Smooth muscle cell of bladder (primary cell): ENCODE measurements at places on chromosomes 13 and 19. TPM values are rescaled to one million over a fixed set of nuclear protein-coding genes. Genes with fewer than 3 reads are reported as not detected.

Gene DNAJC3
- total RNA-seq, result 61.0 and 66.2 TPM in 2 replicates

Gene MBD3L2
- not detected in 2 replicates for total RNA-seq

Gene RNF6
- 48.6 and 54.6 TPM in 2 replicates for total RNA-seq

Gene ZNF723
- not detected in 2 replicates for total RNA-seq

Gene SLC35E1
- total RNA-seq, result 17.4 and 25.4 TPM in 2 replicates

Gene CRLF1
- total RNA-seq, result 28.7 and 60.3 TPM in 2 replicates

Gene ZNF222
- 7.0 and 8.0 TPM in 2 replicates for total RNA-seq

Gene EID2
- 10.7 and 12.9 TPM in 2 replicates for total RNA-seq

Gene CACNG6
- total RNA-seq, result 0.83 and 2.3 TPM in 2 replicates

Gene ATXN8OS
- total RNA-seq, result not detected in 2 replicates

Gene SLC1A6
- total RNA-seq, result not detected in 2 replicates

Gene SCGB2B2
- total RNA-seq, result under 0.01 and 0.14 TPM in 2 replicates

Gene MARK4
- total RNA-seq, result 8.2 and 11.9 TPM in 2 replicates

Gene PRR12
- 0.71 and 1.1 TPM in 2 replicates for total RNA-seq

Gene VSTM1
- not detected in 2 replicates for total RNA-seq

Gene DLL3
- total RNA-seq, result under 0.01 and 0.09 TPM in 2 replicates

Gene ZNF471
- 3.3 and 4.7 TPM in 2 replicates for total RNA-seq

Gene ADAMTSL5
- 2.1 and 3.1 TPM in 2 replicates for total RNA-seq

Gene GNA15
- total RNA-seq, result under 0.01 TPM in 1 of 2 replicates, not detected in the other

Gene C19orf12
- total RNA-seq, result 19.3 and 23.2 TPM in 2 replicates

Gene MAP3K10
- total RNA-seq, result 5.0 and 7.6 TPM in 2 replicates

Gene NOTCH3
- total RNA-seq, result 7.0 and 27.4 TPM in 2 replicates

Gene FREM2
- under 0.01 TPM in 2 replicates for total RNA-seq

Gene CGB1
- total RNA-seq, result not detected in 2 replicates

Gene LINGO3
- under 0.01 TPM in 1 of 2 replicates, not detected in the other for total RNA-seq

Gene HMG20B
- 60.0 and 64.0 TPM in 2 replicates for total RNA-seq

Gene AMER2
- not detected in 2 replicates for total RNA-seq

Gene TTC9B
- total RNA-seq, result not detected in 2 replicates

Gene KLK15
- total RNA-seq, result not detected in 2 replicates

Gene BSG
- 296 and 318 TPM in 2 replicates for total RNA-seq

Gene SGCG
- total RNA-seq, result 12.5 and 15.1 TPM in 2 replicates

Gene SERPINE3
- total RNA-seq, result not detected in 2 replicates

Gene C19orf33
- total RNA-seq, result 0.65 and 0.71 TPM in 2 replicates

Gene MAB21L1
- total RNA-seq, result 0.09 and 0.43 TPM in 2 replicates

Gene MAST1
- total RNA-seq, result 0.18 and 0.28 TPM in 2 replicates

Gene RASGRP4
- not detected in 2 replicates for total RNA-seq

Gene URAD
- not detected in 2 replicates for total RNA-seq

Gene SPRED3
- total RNA-seq, result 0.71 and 1.0 TPM in 2 replicates

Gene ADGRE2
- under 0.01 TPM in 2 replicates for total RNA-seq

Gene REXO1
- total RNA-seq, result 2.7 TPM in 2 replicates

Gene ZNF8
- total RNA-seq, result 3.0 and 3.1 TPM in 2 replicates

Gene DMPK
- 28.0 and 70.8 TPM in 2 replicates for total RNA-seq

Gene ZNF729
- not detected in 2 replicates for total RNA-seq

Gene F2RL3
- total RNA-seq, result under 0.01 and 0.18 TPM in 2 replicates

Gene PLIN4
- 0.14 and 1.3 TPM in 2 replicates for total RNA-seq

Gene KLK14
- total RNA-seq, result not detected in 2 replicates

Gene ZNF628
- 0.57 and 1.3 TPM in 2 replicates for total RNA-seq
